Mammary epithelial cell (primary cell): ENCODE measurements at places on chromosomes 2 and 18. TPM values are rescaled to one million over a fixed set of nuclear protein-coding genes. Genes with fewer than 3 reads are reported as not detected.

The SH3BP4 gene
- 63.0 TPM for total RNA-seq

- no peak for DNase-seq
Observed at GRCh38 chr18:27583466-27583865, 398.4 kb upstream of the CHST9 start.

DNA sequence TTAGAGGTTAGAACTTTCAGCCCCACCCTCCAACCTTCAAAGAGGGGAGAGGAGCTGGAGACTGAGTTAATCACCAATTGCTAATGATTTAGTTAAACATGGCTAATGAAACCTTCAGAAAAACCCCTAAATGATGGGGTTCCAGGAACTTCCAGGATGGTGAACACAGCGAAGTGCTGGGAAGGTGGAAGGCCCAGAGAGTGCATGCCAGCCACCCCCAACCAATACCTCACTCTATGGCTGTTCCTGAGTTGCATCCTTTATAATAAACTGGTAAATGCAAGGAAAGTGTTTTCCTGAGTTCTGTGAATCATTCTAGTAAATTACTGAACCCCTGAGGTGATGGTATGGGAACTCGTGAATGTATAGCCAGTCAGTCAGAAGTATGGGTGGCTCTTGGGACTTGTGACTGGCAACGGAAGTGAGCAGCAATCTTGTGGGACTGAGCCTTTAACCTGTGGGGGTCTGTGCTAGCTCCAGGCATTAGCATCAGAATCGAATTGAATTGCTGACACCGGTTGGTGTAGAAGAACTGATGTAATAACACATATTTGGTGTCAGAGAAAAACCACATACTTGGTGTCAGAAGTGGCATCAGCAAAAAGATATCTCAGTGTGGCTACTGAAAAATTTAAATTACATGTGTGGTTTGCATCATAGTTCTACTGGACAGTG, 37.4 kb downstream of the NPHP1 start:
- DNase-seq = no peak

DNA sequence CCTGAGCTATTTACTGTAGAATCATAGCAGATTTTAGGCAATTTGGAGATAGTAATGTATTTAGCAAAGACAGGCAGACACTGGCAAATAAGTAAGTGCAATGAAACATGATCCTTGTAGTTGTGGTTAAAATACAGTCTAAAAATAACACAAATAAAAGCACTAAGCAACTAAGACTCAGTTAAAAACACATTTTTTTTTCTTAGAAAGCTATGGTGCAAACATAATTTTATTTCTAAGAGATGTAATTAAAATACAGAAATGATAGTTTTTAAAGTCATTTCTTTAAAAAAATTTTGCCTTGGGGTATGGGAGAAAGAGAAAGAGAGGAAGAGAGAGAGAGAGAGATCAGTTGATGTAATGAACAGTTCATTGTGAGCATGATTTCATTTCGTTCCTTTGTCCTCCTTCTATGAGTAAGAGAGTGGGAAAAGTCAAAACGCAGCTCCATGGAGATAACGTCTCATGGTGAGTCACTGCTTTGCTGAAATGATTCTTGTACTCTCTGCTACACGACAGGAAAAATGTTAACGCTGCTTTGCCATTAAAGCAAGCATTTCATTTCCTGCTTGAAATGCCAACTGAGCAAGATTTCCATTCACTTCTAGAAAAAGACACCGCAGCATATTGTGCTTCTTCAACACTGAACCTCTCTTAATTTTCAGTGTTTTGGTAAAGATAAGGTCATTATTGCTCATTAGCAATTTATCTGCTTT, 61.3 kb upstream of the PGAP1 start:
- peak; percentile 97 for DNase-seq

DNA sequence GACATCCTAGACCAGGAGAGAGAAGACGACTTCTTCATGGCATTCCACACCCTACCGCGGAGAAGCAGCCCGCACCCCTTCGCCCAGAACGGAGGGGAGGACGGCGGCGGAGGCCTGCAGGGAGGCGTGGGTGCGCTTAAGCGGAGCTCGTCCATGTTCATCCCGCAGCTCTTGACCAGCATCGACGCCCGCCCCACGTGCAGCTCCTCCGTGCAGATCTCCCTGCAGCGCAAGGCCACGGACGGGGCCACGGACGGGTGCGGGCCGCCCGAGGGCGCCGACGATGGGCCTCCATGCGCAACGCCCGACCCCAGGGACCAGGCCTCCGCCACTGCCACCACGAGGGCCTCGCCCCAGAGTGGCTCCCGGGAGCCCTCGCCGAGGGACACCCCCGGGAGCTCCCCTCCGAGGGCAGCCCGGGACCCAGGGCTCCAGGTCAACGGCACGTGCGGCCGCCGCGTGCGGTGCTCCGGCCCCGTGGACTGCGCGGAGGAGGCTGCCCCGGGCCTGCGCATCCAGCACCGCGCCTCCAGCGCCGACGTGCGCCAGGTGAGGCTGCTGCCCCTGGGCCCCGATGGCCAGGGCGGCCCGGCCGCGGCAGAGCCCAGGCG, 211.8 kb downstream of the NEDD4L start:
- no peak for DNase-seq

DNA sequence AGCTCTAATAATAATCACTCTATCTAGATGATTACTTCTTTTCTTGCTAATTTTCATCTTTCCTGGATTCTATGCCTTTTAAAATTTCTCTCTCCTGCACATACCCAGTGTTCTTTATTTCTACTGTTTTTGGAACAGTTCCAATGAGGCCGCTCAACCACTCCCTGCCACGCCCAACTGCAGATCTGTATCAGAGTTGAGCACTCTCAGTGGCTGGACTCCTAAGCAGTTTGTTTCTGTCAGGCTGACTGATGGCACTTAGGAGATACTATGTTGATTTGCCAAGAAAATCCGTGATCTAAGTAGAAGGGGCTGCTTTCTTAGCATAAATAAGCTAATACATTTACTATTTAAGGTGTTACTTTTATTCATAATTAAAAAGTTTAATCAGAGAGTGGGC, 192.8 kb downstream of the ARHGAP15 start:
- peak; percentile 8 for DNase-seq

DNA sequence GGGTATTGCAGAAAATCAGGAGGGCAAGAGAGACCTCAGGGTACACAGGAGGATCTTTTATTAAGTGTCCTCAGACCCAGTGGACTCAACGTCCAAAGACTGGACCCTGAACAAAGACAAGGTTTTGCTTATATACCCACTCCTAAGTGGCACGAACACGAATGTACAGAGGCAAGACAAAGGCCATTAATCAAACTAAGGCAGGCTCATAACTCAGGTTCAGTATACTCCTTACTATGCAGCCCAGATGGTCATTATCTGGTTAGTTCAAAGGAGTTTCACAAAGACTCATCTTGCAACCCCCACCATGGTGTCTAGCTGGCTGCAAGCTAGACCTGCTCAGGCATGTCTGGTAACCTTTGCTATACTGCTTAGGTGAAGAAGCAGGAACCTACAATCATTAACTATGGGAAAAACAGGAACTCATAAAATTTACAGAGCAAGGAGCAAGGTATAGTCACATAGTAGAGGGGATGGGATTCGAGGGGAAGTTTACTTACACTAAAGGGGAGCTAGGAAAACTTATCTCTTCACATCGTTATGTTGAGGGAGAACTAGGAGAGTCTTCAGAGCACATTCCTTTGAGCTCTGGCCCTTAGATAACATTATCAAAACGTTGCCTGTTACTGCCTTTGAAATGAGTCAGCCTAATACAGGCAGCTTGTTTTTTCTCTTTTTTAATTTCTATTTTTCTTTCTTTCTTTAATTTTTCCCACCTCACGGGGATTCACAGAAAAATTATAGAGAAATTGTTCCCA, 33.9 kb downstream of the SLC4A3 start:
- peak; percentile 89 for DNase-seq

GRCh38 chr2:71787476-71788185, 334.3 kb downstream of the DYSF start:
- no peak for DNase-seq

- DNase-seq = peak; percentile 53
Observed at GRCh38 chr2:221104361-221104811, 467.7 kb downstream of the EPHA4 start.

DNA sequence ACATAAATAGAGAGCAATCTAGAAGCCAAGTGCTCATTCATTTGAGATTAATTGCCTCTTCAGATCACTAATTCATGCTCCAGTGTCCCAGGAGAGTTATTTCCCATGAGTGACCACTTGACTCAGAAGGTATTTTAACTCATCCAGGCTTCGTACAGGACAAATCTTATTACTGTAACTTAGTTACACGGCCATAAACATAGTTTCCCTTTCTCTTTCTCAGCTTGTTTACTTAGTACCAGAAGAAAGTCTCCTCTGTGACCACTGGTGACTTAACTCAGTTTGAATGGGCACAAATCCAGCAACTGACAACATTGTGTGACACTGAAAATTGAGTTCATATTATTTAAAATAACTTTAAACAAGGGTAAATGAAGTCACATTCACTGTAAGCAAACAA, 25.3 kb downstream of the MMADHC start:
- no peak for DNase-seq

GRCh38 chr2:3745920-3746319, 42.5 kb downstream of the DCDC2C start:
- no peak for DNase-seq
